ENCODE measurements at places on chromosomes 1 and 21. TPM values are rescaled to one million over a fixed set of nuclear protein-coding genes. Genes with fewer than 3 reads are reported as not detected.
A peak's percentile ranks its signal among the peaks of the same experiment; 100 is the strongest.

DNA sequence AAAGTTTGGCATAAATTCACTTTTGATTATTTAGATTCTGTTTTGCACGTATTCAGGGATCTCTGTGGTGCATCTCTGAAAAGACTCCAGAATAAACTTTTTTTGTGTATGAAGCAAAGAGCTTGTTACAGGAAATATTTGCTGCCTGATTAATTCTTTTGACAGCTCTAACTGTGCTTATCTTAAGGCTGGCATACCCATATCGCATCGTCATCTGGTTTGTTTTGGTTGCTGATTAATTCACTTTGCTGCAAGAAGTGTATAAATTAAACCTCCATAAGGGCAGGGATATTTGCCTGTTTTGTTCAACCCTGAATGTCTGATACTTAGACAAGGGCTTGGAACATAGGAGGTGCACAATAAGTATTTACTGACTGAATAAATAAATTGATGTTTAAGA is 17.5 kb upstream of the DUSP10 start:
- H3K4me3 ChIP-seq = no peak overlapping the region
- no peak for DNase-seq
- H3K4me1 ChIP-seq = peaks cover 56% of the 10 kb centered on the region
- H3K27ac ChIP-seq = no peak overlapping the region

GRCh38 chr21:42931560-42932235 is 6.3 kb upstream of the ERVH48-1 start:
- H3K36me3 ChIP-seq = no peaks in the 10 kb centered on the region
- H3K4me1 ChIP-seq = no peaks in the 10 kb centered on the region
- no peaks in the 10 kb centered on the region for H3K27me3 ChIP-seq
- no peak for DNase-seq
- H3K4me3 ChIP-seq = no peak overlapping the region
- H3K27ac ChIP-seq = no peak overlapping the region

The THEMIS2 gene
- 26.0 TPM for total RNA-seq

DNA sequence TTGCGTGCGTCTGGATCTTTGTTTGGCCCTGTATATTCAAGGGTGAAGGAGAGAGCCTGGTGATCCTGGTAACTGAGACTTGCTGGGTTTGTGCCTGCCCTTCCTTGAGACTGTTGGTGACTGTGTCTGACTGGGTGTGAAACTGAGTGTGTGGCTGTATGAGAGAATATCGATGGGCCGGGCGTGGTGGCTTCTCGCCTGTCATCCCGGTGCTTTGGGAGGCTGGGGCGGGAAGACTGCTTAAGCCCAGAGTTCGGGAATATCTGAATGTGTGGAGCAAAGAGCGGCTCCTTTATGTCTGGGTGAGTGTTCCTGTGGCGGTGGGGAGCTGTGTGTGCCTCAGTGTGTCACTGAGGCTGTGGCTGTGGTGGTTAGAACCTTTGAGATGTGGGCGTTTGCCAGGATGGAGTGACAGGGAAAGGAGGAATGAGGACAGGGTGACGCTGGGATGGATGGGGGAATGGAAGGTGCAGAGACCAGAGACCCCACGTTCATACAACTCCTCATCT is 2.7 kb upstream of the MARCKSL1 start:
- H3K4me3 ChIP-seq = peak overlapping the region; percentile 25
- H3K36me3 ChIP-seq = peaks cover under 1% of the 10 kb centered on the region
- peaks cover 62% of the 10 kb centered on the region for H3K4me1 ChIP-seq
- H3K27ac ChIP-seq = no peak overlapping the region
- no peak for DNase-seq
- no peaks in the 10 kb centered on the region for H3K27me3 ChIP-seq

The NT5C1A gene
- total RNA-seq = not detected

GRCh38 chr1:37814252-37814651 is 6.2 kb upstream of the YRDC start:
- no peak overlapping the region for H3K4me3 ChIP-seq
- no peak for DNase-seq
- peaks cover 9% of the 10 kb centered on the region for H3K36me3 ChIP-seq
- H3K27ac ChIP-seq = peak overlapping the region; percentile 58
- no peaks in the 10 kb centered on the region for H3K27me3 ChIP-seq
- peaks cover 21% of the 10 kb centered on the region for H3K4me1 ChIP-seq

The CR1 gene
- total RNA-seq = 0.22 TPM

DNA sequence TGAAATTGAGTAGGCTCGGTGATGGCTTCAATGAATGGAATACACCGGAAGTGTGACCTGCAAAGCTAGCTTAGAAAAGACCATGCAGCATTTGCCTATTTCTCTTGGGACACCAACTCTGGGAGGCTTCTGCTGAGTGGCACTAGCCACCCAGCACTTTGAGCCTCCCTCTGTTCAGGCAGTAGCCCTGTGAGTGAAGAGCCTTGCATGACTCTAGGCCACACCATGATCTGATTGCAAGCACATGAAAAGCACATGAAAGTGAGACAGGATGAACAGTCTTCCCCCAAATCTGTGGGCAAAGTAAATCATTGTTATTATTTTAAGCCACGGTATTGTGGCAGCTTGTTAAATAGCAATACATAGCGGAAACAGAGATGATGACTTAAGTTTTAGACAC is 2.8 kb downstream of the CD48 start:
- no peak overlapping the region for H3K27ac ChIP-seq
- H3K36me3 ChIP-seq = peaks cover 12% of the 10 kb centered on the region
- DNase-seq = peak; percentile 52
- H3K27me3 ChIP-seq = no peaks in the 10 kb centered on the region
- peaks cover 17% of the 10 kb centered on the region for H3K4me1 ChIP-seq
- no peak overlapping the region for H3K4me3 ChIP-seq

- no peak overlapping the region for H3K4me3 ChIP-seq
- no peaks in the 10 kb centered on the region for H3K4me1 ChIP-seq
- no peak for DNase-seq
Measured at GRCh38 chr1:208204779-208205178, 39.4 kb downstream of the PLXNA2 start.

The KPRP gene
- not detected for total RNA-seq

The PRKCZ gene
- total RNA-seq = 12.3 TPM

GRCh38 chr21:41601573-41602368 is 93.8 kb upstream of the TMPRSS2 start:
- no peaks in the 10 kb centered on the region for H3K36me3 ChIP-seq
- no peaks in the 10 kb centered on the region for H3K27me3 ChIP-seq
- no peak for DNase-seq
- H3K4me3 ChIP-seq = no peak overlapping the region
- no peak overlapping the region for H3K27ac ChIP-seq
- no peaks in the 10 kb centered on the region for H3K4me1 ChIP-seq

The CD1B gene
- not detected for total RNA-seq

The AGBL4 gene
- not detected for total RNA-seq

The AHCTF1 gene
- 37.4 TPM for total RNA-seq

The PTPRC gene
- 545 TPM for total RNA-seq

GRCh38 chr1:31705080-31705866 is 1.5 kb upstream of the COL16A1 start:
- DNase-seq = peak; percentile 90
- peak overlapping the region; percentile 15 for H3K27ac ChIP-seq
- H3K4me3 ChIP-seq = peak overlapping the region; percentile 68
- peaks cover 50% of the 10 kb centered on the region for H3K4me1 ChIP-seq

DNA sequence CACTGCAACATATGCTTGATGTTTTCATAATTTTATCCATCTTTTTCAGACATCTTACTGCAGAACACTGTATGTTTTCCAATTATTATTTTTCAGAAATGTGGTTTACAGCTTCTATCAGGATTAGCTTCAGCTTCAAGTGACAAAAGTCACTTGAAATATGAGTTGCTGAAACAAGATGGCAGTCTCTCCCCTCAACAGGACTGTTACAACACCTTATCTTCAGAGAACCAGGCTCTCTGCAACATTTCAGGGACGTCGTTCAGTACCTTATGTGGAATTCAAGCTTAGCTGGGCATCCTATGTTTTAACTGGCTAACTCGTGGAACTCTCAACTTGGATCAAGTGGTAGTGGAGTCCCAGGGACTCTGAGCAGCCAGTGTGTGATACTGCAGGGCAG is 2.0 kb upstream of the UBE2G2 start:
- peaks cover 40% of the 10 kb centered on the region for H3K4me1 ChIP-seq
- H3K27ac ChIP-seq = no peak overlapping the region
- DNase-seq = no peak
- peaks cover 5% of the 10 kb centered on the region for H3K36me3 ChIP-seq
- H3K27me3 ChIP-seq = no peaks in the 10 kb centered on the region

DNA sequence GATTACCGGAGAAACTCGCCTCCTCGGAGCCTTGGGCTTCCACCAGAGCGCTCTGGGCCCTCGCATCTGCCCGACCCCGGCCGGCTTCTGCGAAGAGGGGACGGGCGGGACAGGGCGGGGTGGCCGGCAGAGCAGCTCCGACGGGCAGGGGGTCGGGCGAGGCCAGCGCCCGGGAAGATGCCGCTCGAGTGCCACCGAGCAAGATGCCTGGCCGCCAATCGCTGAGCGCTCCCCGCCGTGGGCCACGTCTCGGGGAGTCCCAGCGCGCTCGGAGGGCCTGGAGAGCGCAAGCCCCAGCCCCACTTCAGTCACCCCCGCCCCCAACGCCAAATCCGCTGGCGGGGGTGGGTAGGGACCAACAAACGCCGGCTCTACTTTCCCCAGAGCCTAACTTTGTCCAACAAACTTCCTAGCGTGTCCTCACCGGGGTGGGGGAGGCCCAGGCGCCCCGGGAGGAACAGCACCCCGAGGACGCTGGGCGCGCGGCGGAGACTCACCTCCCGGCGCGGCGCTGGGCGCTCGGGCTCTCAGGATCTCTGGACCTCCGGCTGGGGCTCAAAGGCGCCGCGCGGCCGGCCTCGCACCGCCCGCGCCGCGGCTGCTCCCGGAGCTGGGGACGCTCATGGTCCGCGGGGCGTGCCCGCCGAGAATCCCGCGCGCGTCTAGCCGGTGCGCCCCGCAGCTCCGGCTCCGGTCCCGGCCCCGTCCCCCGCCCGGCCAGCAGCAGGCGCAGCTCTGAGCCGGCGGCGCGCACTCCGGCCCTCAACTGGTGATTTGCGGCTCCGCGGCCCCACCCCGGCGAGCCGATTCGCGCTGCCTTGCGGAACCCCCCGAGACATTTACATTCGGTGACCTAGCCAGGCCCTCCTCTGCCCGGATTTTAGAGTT is at the start of gene BCAR3:
Gene BCAR3 (minus strand): TSS at position 737 of the 888 bp plus-strand sequence. CDS start 6,907 bp downstream, outside the sequence.
- peaks cover 14% of the 10 kb centered on the region for H3K4me1 ChIP-seq
- DNase-seq = peak; percentile 60
- peaks cover 86% of the 10 kb centered on the region for H3K27me3 ChIP-seq
- H3K36me3 ChIP-seq = peaks cover 4% of the 10 kb centered on the region
- H3K27ac ChIP-seq = no peak within 1 kb of the TSS

The SH3BP5L gene
- total RNA-seq = 23.1 TPM

The VPS45 gene
- 35.4 TPM for total RNA-seq

Data from activated T-cell treated with anti-CD3 and anti-CD28 coated beads, Interleukin-2, amount 50 U/mL, for 72 hours (primary cell).